ENCODE measurements at places on chromosomes 11 and 22.

DNA sequence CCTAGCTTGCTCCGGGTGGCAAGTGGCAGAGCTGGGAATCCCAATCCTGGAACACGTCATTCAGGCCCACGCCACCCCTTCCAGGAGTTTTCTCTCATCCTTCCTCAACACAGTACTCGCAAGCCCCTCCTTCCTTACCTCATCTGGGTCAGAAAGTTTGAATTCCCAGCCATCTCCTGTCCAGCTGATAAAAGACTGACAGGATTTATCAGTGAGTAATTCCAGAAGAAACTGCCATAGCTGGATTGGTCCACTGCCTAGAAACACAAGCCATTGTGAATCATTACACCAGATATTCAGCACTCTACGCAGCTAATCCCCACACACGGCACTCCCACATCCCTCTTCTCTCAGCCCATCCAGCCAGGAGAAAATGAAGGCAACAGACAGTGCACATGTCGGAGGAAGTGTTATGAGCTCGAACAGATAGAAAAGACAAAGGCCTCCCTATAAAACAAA lies 124.0 kb downstream of the ETS1 start:
- DNase-seq: no peak

DNA sequence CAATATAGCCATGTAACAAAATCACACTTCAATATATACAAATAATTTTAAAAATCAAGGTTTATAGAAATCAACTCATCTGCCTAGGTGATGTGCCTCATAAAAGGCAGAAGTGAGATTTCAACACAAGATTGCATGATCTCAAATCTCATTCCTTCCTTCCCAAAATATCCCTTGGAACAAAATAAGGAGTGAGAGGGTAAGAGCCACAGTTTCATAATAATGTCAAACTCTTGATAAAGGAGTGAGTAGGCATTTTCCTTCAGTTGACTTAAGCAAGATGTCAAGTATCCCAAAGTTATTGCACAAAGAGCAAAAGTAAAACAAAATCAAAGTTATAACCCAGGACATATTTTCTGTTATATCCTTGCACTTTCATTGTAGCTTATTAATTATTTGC lies 81.3 kb downstream of the C22orf31 start:
- DNase-seq: no peak

DNA sequence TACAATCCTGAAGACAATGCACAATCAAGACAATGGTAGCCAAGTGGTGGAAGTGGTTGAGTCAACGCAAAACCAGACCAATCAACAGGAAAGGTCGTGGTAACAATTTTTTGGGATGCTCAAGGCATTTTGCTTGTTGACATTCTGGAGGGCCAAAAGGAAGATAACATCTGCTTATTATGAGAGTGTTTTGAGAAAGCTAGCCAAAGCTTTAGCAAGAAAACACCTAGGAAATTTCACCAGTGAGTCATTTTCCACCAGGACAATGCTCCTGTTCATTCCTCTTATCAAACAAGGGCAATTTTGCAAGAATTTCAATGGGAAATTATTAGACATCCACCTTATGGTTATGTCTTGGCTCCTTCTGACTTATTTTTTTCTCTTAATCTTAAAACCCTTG lies 1932.2 kb upstream of the RAG2 start:
- DNase-seq: no peak

DNA sequence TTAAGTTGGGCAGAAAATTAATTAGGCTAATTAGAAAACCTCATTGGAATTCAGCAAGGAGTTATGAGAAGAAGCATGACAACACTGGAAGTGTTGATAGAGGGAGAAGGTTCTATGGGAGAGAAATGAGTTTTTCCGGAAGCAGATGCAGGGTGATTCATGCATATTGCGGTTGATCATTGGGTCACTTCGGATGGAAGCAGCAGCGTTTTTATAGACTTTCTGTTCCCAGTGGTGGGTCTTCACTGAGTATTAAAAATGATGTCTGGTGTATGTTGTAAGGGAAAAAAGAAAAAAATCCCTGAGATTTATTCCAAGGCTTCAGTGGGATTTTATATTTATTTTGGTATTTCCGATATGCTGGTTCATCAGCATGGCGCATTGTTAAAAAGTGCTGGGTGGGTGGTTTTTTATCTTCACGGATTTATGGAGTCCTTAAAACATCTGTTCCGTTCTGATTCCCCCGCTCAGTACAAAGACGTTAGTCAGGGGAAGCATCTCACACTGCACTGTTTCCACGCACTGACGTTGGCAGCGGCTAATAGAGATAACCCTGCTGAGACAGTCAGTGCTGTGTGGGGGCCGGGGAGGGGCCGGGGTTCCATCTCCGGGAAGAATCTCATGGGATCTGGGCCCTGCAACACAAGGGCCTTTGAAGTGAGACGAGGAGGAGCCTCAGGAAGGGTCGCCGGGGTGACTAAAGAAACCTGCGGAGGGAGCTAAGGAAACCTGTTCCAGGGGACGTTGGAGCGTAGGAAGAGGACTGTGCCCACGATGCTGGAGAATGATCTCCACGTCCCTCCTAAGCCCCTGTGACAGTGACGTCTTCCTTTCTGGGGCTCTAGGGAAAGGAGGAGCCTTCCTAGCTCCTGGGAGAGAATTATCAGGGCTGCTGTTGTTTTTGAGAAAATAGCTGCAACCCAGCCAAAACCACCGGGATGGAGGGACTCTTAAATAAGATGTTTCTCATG lies 390.0 kb downstream of the NTM start:
- DNase-seq: no peak

GRCh38 chr22:49724893-49725489 lies 102.7 kb downstream of the BRD1 start:
- peak; percentile 84 for DNase-seq

DNA sequence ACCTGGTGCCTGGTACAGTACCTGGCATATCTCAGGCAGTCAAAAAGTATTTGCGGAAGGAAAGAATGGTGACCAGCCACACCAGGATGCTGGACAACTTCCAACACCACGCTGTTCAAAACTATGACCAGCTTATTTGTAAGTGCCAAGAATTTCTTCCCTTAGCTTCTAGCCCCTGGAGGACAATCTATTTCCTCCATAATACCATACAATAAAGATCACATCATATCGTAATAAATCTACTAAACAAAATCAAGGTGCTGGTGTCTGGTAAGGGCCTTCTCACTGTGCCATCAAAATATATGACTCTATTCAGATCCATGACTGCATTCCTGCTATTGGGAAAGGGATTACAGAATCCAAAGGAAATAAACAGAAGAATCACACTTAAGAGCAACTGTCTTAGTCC lies 51.5 kb downstream of the ALG9 start:
- no peak for DNase-seq

DNA sequence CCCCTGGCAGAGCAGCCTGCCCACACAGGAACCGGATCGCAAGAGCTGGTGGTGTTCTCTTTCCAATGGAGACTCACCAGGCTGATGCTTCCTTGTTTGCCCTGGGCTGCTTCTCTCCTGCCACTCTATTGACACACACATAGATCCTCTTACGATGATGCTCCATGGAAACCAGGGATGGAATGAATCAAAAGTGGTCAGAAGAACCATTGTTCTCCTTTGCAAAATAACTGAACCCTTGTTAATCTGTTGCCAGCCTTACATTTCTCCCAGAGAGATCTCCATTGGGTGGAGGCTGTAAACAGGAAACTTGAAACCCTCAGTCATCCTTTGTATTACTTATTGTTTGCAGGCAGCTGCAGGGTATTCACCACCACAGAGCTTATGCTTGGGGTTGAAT lies 24.6 kb upstream of the LDLRAD3 start:
- DNase-seq: no peak

DNA sequence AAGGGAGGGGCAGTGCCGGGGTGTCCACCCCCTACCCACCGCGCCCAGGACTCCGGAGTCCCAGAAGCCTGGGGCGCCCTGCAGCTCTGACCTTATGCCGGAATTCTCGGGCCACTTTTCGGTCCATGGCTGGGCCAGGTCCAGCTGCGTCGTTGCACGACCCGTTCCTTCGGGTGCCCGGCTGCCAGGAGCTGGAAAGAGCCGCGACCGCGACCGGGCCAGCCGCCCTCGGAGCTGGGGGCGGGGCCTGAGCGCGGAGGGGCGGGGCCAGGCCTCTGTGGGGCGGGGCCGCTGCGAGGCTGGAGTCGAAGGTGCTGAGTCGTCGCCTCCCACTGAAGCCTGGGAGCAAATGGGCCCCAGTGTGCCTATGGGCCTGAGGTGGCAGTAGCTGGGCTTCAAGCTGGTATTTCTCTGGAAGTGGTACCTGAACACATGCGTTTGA lies at the start of gene USH1C:
USH1C (minus strand) TSS at position 236 of the 442 bp plus-strand sequence; CDS start at position 127, 109 bp downstream.
- peak; percentile 60 for DNase-seq

DNA sequence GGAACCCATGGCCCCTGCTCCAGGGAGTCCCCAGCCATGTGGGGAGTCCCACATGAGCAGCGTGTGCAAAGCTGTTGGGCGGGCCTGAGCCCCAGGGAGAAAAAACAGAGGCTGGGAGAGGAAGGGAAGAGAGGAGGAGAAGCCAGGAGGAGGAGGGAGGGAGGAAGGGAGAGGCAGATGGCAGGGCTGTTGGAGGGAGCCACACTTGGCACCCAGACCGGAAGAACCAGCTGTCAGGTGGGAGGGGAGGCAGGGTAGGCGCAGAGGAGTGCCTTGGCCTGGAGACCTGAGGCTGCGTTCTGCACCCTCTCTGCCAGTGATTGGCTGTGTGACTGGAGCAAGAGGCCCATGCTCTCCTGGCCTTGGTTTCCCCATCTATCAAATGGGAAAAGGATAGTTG lies 6.7 kb downstream of the SYNGR1 start:
- DNase-seq: no peak

GRCh38 chr22:32204040-32204855 lies 625 bp downstream of the RFPL2 start:
- peak; percentile 40 for DNase-seq

GRCh38 chr11:3015796-3016195 lies 23.7 kb upstream of the NAP1L4 start:
- no peak for DNase-seq

- no peak for DNase-seq
These were observed 33.4 kb downstream of the PLA2G6 start for GRCh38 chr22:38148245-38148644.

DNA sequence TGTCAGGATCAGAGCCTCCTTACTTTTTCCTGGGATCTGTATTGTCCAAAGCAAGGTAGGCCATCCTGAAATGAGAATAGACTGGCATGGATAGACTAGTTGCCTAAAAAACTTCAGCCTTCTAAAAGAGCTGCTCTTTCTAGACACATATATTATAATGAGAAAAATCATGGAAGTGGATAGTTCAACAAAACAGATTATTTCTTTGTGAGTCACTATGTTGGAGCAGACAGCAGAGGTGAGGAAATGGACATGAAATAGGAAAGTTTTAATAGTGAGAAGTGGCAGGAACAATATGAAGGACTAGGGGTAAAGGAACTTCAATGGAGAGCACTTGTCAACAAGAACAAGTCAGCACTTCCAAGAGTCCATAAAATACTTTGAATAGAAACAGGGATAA lies 101.9 kb upstream of the ANO3 start:
- no peak for DNase-seq

GRCh38 chr11:39571081-39571480 lies 1888.4 kb downstream of the LRRC4C start:
- DNase-seq: no peak

DNA sequence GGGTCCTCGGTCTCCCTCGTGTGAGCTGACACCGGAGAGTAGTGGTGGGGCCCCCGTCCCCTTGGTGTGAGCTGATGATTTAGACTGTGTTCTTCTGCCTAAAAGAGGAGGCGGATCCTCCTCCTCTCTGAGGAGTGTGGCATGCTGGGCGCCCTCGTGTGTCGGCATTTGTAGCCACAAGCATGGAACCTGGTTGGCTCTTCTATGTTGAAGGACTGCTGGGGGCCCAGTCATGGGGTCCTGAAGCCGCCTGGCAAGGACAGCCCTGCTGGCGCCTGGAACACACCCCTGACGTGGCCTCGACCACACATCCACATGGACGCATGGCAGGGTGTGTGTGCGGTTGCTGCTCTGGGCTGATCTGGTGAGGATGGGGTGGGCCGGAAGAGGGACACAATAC lies 50.2 kb downstream of the AP2A2 start:
- DNase-seq: peak; percentile 27

- DNase-seq: no peak
These were observed 21.2 kb upstream of the RASD2 start for GRCh38 chr22:35519306-35520000.

DNA sequence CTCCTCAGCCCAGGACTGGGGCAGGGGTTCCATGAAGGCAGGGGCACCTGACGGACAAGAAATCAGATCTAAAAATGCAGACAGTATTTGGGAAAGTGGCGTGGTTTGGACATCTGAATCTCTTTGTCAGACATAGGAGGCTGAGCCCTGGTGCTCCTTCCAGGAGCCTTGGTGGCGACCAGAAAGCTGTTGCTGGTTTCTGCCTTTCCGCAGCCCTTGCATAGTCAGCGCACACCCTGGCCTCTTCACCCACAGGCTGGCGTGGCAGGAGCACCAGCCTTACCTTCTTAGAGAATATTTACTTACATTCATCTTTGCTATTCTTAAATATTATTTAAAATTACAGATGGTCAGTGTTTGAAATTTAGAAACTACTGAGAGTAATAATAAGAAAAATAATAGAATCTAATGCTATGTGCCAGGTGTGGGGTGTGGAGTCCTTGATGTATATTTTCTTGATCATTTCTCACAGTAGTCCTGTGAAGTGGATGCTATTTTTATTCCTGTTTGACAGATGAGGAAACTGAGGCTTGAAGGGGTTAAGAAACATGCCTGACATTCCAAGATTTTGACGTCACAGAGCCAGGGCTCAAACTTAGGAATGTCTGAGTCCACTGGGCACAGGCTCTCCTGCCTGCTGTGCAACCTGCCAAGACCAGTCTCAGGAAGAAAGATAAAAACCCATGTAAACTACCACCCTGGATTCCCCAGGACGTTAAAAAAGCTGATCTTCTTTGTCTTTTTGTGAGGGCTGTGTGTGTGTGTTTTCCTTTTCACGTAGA lies 51.6 kb downstream of the TBC1D22A start:
- no peak for DNase-seq

DNA sequence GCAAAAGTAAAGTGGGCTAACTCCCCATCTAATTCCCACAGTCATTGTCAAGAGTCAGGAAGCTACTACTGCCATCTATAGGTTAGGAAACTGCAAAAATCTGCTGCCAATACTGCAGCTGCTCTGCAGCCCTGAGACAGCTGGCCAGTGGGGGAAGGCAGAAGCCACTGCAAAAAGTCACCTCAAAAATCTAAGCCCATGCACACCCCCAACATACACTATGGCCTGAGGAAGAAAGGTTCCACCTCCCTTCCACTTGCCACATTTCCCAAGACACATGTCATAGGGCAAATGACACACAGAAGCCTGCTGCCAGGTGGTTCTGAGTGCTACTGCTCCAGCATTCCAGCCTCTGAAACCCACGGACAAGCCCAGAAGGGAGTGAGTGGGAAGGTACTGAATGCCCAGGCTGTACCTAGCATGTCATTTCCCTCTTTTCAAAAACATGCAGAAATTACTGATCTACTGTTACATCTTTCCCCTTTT lies 36.9 kb downstream of the DGCR2 start:
- DNase-seq: no peak

DNA sequence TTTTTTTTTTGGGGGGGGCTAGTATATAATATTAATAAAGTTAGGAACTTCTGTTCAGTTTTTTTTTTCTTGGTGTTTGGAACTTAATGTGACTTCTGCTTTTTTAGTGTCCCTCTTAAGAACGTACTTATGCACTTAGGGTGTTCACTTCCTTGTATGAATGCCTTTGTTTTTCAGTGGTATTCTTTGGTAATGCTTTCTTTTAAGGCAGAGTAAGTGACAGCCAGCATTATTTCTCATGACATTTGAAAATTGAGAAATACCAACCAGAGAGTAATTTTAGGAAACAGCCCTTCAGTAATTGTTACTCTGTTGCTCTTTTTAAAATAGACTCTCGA lies 2.4 kb downstream of the GRK3 start:
- no peak for DNase-seq

GRCh38 chr11:1762537-1763302 lies 1.0 kb downstream of the CTSD start:
- DNase-seq: no peak

- no peak for DNase-seq
These were observed 2.8 kb upstream of the LIF start for GRCh38 chr22:30249049-30250038.

Measured in activated CD4-positive, alpha-beta T cell treated with anti-CD3 and anti-CD28 coated beads for 48 hours (primary cell).